ENCODE measurements at places on chromosomes 4 and X.

DNA sequence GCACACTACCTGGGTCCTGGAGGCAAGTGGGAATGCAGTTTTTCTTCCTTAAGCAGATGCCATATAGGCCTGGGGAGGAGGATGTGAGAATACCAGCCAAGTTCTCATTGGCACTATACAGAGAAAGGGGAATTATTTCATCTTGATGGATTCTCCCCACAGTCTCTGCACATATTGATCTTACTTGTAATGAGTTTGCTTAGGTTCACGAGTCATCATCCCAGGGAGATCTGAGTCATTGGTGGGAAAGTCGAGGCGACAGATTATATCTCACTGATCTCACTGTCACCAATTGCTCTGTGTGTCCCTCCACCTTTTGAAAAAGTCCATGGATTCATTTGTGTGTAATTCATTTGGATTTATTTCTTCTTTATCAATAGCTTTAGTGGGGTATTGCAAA, 156.8 kb downstream of the AR start:
- no peak for DNase-seq

DNA sequence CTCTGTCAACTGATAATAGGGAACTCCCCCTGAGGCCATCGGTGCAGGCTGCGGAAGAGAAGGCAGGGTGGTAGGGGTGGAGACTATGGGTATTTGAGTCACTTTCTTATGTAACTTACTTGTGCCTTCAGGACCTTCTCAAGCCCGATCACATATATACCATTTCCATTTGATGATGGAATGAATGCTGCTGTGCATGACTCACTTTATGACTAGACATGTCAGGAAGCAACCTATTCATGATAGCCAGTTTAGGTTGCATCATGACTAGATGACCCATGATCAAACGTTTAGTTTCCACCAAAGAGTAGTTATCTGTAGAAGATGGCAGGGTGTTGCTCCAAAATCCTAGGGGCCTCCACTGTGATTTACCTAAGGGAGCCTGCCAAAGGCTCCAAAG, 435.5 kb downstream of the DTHD1 start:
- no peak for DNase-seq

- no peak for DNase-seq
Measured at GRCh38 chr4:9765091-9765490, 16.3 kb upstream of the DRD5 start.

- no peak for DNase-seq
Measured at GRCh38 chrX:13276991-13277390, 42.9 kb downstream of the ATXN3L start.

- no peak for DNase-seq
Measured at GRCh38 chrX:51421972-51422597, 74.3 kb downstream of the NUDT11 start.

GRCh38 chrX:120299928-120300327, 11.3 kb downstream of the TMEM255A start:
- no peak for DNase-seq

DNA sequence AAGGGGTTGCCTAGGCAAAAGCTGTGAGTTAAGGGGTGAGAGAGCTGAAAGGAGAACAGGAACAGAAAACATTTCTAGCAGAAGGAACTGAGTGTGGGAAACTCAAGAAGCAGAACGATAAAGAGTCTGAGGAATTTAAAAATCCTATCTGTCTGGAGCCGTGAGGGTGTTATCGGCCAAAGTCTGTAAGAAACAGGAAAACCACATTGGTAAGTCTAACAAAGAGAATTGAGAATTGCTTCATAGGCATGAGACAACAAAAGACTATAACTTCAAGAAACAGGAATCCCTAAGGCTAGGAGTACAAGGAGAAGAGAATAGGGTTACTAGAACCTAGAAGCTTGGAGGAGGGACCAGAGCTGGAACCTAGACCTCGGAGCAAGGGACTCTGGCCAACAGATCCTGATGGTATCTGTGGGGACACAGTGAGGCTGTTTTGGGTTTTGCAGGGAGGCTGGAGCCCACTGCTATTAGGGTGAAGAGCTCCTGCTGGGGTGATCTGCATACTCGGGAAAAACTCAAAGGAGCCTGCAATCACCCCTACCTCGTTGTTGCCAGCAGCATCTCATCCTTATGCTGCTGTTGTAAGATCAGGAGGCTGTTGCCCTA, 175.6 kb downstream of the FBXO8 start:
- no peak for DNase-seq

- DNase-seq, result no peak
Measured at GRCh38 chr4:148735432-148736155, 293.4 kb upstream of the NR3C2 start.

DNA sequence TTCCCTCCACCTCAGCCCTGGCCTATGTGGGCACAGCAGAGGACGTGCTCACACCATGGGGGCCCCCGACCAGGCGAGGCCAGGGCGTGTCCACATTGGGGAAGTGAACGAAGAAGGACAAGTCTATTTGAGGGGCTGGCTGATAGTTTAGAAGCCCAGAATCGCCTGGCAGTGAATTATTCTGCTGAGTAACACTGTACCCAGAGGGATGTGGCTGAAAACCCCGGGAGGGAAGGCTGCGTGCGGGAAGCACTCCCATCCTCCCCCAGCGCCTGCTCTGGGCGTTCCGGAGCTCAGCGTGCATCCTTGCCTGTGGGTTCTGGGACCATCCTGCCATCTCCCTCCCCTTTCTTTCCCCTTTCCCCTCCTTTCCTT, 66.6 kb downstream of the TRMT44 start:
- DNase-seq, result no peak

DNA sequence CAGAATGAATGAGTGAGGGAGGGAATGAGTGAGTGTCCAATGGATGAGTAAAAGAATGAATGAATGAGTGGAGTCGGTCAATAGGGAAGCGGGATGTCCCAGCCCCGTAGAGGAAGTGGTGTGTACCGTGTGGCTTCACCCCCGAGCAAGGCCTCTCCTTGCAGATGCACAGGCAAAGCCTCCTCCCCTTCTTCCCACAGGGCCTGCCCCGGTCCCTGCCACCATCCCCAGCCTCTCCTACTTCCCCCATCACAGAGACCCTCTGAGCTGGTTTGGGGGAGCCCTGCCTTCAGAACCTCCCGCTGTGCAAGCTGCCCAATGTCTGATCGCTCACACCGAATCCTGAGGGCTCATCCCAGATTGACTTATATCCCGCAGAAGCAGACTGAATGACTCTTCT, 13.6 kb downstream of the HTRA3 start:
- no peak for DNase-seq

DNA sequence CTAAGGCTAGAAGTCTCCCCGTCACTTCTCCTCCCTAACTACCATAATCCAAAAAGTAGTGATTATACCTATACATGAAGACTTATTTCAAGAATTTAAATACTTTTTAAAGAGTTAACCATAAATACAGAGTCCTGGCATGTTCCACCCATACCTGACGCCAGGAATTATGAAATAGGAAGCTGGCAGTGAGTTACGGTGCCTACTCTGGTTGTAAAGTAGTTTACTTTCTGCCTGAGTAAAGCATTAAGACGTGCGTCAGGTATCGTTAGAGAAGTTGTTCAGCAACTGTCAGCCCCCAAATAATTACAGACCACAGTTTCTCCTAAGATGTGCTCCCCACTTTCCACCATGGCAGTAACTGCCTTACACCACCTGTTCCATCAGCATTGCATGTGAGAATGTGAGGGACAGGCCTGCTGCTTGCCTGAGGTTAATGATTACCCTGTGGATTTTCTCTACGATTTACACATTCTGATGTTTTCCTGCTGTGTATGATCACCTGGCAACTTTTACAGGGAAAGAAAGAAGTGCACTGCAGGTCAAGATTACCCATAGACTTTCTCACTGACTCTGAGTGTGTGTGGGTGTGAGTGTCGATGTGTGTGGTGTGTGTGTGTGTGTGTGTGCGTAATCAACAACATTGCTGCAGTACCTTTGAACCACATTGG, 92.3 kb upstream of the SLC7A11 start:
- no peak for DNase-seq

- no peak for DNase-seq
Measured at GRCh38 chr4:131613824-131614216, 1535.3 kb upstream of the PCDH10 start.

- DNase-seq, result no peak
Measured at GRCh38 chrX:45889471-45889870, 655.8 kb downstream of the ZNF674 start.

GRCh38 chr4:121968859-121969258, 17.0 kb upstream of the TRPC3 start:
- DNase-seq, result no peak

DNA sequence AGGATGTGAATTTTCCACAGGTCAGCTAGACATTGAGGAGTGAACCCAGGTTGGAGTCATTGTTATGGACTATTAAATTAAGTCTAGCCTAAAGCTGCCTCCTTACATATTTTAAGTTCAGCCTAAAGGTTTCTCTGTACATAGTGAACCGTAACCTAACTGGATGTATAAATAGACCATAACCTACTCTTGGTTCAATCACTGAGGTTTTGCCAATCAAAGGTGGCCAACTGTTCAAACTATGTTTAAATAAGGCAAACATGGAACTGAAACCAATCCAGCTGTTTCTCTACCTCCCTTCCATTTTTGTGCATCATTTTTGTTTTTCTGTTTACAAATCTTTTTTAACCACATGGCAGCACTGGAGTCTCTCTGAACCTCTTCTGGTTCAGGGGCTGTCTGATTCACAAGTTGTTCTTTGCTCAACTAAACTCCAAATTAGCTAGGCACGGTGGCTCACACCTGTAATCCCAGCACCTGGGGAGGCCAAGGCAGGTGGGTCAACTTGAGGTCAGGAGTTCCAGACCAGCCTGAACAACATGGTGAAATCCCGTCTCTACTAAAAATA, 43.9 kb upstream of the SFRP2 start:
- no peak for DNase-seq

DNA sequence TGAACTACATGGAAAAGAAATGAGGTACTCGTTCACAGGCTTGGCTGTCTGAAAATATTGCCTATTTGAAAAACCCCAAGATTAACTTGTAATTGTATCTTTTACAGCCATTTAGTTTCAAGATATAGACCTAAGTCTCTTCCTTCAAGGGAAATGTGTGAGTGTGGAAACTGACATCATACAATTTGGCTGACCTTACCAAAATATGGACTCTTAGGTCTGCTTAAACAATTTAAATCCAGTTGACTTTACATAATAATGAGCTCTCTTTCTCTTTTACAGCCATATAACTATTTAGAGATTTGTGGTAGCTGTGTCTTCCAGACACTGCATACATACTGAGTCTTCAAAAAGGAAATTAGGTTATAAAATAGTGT, 186.9 kb downstream of the NR3C2 start:
- no peak for DNase-seq

DNA sequence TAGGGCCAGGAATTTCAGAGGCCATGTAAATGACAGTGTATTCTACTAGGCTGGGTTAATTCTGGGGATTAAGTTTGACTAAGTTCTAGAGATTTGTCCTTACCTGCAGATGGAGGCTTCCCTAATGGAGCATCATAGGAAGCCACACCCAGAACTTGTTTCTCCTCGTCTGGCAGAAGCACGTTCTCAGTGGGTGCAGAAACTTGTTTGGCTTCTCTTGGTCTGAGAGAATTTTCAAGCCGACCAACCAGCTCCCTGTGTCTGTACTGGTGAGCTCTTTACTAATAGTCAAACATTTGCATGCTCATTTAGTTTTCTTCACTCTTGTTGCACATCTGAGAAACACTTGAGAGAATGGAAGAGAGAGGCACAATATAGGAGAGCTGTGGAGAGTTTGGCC, 907 bp upstream of the ATP10D start:
- DNase-seq, result no peak

- DNase-seq, result no peak
Measured at GRCh38 chrX:106606571-106606970, 5.2 kb upstream of the RADX start.

DNA sequence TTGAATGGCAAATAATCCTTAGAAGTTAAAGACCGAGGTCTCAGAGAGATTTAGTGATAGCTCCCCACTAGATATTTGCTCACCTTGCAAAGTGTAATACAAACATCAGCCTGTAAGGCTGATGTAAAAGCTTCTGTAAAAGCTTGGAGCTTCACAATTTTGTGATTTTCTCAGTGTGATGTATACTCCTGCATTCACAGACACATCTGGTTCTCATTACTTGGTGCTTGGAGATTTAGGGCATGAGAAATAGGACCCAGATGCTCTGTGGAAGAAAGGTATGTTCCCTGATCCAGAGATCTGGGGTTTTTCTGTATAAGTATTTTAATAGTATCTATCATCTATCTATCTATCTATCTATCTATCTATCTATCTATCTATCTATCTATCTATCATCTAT, 1664.3 kb downstream of the C4orf33 start:
- no peak for DNase-seq

GRCh38 chr4:68463796-68464195, 16.5 kb downstream of the TMPRSS11E start:
- no peak for DNase-seq

GRCh38 chrX:120512222-120512621, 43.1 kb upstream of the LAMP2 start:
- DNase-seq, result no peak

GRCh38 chr4:127505203-127505602, 127.6 kb upstream of the INTU start:
- no peak for DNase-seq

DNA sequence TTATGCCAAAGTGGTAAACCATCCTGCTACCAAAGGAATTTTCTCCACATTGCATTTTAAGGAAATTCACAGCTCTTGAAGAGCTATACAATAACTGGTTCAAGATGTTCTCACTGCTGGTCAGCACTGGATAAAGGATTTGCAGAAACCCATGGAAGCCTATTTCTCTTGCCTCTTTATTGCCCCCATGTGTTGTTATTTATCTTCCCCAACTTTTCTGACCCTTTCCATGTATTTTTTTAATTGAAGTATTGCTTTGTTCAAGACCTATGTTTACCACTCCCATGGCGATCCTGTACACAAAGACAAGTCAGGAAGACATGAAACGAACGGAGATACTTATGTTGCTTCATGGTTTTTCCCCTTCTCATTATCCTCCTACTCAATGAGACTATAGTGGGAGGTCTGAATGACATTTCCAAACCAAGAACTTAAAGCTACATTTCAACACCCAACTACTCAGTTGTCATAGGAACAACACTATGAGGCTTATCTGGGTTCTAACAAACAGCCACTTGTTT, 566.4 kb upstream of the DIPK2B start:
- no peak for DNase-seq

DNA sequence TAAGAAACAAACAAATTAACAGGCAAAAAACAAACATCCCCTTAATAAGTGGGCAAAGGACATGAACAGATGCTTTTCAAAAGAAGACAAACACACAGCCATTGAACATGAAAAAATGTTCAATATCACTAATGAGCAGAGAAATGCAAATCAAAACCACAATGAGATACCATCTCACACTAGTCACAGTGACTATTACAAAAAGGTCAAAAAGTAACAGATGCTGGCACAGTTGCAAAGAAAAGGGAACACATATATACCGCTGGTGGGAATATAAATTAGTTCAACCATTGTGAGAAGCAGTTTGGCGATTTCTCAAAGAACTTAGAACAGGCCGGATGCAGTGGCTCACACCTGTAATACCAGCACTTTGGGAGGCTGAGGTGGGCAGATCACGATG, 146.1 kb upstream of the NEIL3 start:
- DNase-seq, result no peak

GRCh38 chr4:113142351-113142750, 92.9 kb downstream of the ANK2 start:
- DNase-seq, result no peak

All from CD8-positive, alpha-beta T cell (primary cell).